ENCODE measurements at places on chromosomes 2 and 18.
A peak's percentile ranks its signal among the peaks of the same experiment; 100 is the strongest.

DNA sequence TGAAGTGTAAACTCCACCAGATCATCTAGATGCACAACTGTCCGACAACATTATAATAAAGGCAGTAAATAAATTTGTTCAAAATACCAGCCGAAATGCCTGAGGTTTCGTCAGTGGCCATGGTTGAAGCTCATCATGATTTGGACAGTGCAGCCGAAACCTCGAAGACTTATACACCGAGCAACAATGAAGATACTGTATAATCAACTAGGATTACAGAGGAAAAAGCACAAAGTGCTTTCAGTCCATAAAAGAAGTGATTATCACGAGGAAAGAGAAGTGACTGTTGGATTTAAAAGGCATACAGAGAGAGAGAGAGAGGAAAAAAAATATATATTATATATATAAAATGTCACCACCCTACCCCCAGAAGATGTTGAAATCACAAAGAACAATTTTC, 52.0 kb upstream of the GALNT3 start:
- no peak for DNase-seq
- no peak overlapping the region for H3K27ac ChIP-seq
- H3K27me3 ChIP-seq: no peaks in the 10 kb centered on the region
- no peaks in the 10 kb centered on the region for H3K4me1 ChIP-seq

- H3K27ac ChIP-seq: no peak overlapping the region
- H3K27me3 ChIP-seq: no peaks in the 10 kb centered on the region
- no peak overlapping the region for H3K4me3 ChIP-seq
- no peaks in the 10 kb centered on the region for H3K4me1 ChIP-seq
- no peaks in the 10 kb centered on the region for H3K36me3 ChIP-seq
- no peak for DNase-seq
These were observed 211.4 kb upstream of the SMIM21 start for GRCh38 chr18:75638776-75639471.

GRCh38 chr2:168499500-168499899, 43.4 kb downstream of the CERS6 start:
- no peak overlapping the region for H3K4me3 ChIP-seq
- no peak for DNase-seq
- no peaks in the 10 kb centered on the region for H3K27me3 ChIP-seq

DNA sequence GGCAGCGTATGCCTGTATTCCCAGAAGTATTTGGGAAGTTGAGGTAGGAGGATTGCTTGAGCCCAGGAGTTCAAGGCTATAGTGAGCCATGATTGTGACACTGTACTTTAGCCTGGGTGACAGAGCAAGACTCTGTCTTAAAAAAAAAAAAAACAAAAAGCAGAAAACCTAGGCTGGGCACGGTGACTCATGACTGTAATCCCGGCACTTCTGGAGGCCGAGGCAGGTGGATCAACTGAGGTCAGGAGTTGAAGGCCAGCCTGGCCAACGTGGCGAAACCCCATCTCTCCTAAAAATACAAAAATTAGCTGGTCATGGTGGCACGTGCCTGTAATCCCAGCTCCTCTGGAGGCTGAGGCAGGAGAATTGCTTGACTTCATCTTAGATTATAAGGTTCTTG, 46.4 kb downstream of the MTA3 start:
- no peak overlapping the region for H3K4me3 ChIP-seq
- H3K27ac ChIP-seq: no peak overlapping the region
- no peak for DNase-seq

- peaks cover 4% of the 10 kb centered on the region for H3K4me1 ChIP-seq
- no peak overlapping the region for H3K27ac ChIP-seq
These were observed 54.9 kb downstream of the IL1RL2 start for GRCh38 chr2:102241616-102242305.

- no peak for DNase-seq
- no peaks in the 10 kb centered on the region for H3K4me1 ChIP-seq
- H3K27me3 ChIP-seq: no peaks in the 10 kb centered on the region
- H3K36me3 ChIP-seq: no peaks in the 10 kb centered on the region
These were observed 50.6 kb upstream of the TMEFF2 start for GRCh38 chr2:192245329-192245728.

- H3K27ac ChIP-seq: no peak overlapping the region
- H3K4me1 ChIP-seq: no peaks in the 10 kb centered on the region
- no peaks in the 10 kb centered on the region for H3K27me3 ChIP-seq
- H3K4me3 ChIP-seq: no peak overlapping the region
- DNase-seq: no peak
- no peaks in the 10 kb centered on the region for H3K36me3 ChIP-seq
These were observed 223.2 kb upstream of the PIK3C3 start for GRCh38 chr18:41731884-41732283.

GRCh38 chr2:179817181-179817841, 44.1 kb downstream of the ZNF385B start:
- no peak for DNase-seq
- no peaks in the 10 kb centered on the region for H3K4me1 ChIP-seq
- H3K27me3 ChIP-seq: no peaks in the 10 kb centered on the region
- no peak overlapping the region for H3K4me3 ChIP-seq
- no peaks in the 10 kb centered on the region for H3K36me3 ChIP-seq

- no peak overlapping the region for H3K4me3 ChIP-seq
- no peak for DNase-seq
- H3K36me3 ChIP-seq: no peaks in the 10 kb centered on the region
- H3K27ac ChIP-seq: no peak overlapping the region
- no peaks in the 10 kb centered on the region for H3K4me1 ChIP-seq
- no peaks in the 10 kb centered on the region for H3K27me3 ChIP-seq
These were observed 117.1 kb downstream of the PRPF40A start for GRCh38 chr2:152600051-152600657.

DNA sequence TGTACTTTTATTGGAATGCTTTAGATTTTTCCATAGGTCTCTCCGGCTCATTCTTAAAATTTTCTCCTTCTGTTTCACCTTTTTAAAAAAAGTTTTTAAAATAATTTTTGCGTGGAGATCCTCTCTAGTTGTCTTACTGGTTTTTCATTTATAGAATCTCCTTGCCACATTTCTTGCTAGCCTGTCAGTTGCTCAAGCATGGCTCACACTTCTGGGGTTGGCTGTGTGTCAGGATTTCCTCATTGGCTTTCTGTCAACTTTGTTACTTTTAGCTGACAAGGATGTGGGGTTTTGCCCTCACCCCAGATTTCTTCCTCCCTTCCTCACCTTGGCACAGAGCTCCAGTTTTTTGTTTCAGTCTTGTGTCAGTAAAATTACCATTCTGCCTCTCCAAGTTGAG, 124.6 kb downstream of the ZNF407 start:
- DNase-seq: no peak
- no peaks in the 10 kb centered on the region for H3K4me1 ChIP-seq
- no peaks in the 10 kb centered on the region for H3K36me3 ChIP-seq
- H3K27me3 ChIP-seq: no peaks in the 10 kb centered on the region
- no peak overlapping the region for H3K27ac ChIP-seq

DNA sequence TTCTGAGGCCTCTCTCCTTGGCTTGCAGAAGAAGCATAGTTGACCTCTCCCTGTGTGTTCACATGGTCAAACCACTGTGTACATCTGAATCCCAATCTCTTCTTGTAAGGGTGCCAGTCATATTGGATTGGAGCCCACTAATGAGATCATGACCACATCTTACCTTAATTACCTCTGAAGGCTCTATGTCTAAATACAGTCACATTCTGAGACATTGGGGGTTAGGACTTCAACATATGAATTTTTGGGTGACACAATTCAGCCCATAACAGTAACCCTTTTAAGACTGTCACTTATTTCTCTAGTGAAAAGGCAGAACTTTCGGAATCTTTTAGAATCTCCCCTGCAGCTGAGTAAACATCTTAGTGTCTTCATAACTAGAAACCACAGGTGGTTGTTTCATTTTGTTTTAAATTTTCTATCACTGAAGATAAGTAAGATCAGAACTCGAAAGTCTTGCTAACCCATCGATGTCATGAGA, 33.3 kb downstream of the BMP10 start:
- no peak overlapping the region for H3K4me3 ChIP-seq
- no peak overlapping the region for H3K27ac ChIP-seq
- no peaks in the 10 kb centered on the region for H3K27me3 ChIP-seq

DNA sequence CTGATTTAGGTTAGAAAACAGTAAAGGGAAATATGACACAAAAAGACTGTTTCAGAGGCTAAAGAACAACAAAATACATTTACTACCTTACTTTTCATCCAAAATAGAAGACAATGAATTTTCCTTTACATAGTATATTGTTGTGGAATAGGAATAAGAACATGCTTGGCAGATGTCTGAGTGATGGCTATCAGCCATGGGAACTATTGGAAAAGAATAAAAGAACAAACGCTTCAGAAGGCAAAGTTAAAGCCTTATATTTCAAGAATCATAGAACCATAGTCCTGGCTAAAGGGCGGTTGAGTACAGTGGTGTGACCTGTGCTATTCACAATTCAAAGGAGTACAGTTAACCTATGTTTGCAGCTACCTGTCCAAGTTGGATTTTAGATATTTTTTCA, 73.9 kb upstream of the NRXN1 start:
- no peaks in the 10 kb centered on the region for H3K4me1 ChIP-seq
- no peak overlapping the region for H3K27ac ChIP-seq
- H3K36me3 ChIP-seq: no peaks in the 10 kb centered on the region
- no peak overlapping the region for H3K4me3 ChIP-seq
- H3K27me3 ChIP-seq: no peaks in the 10 kb centered on the region

- no peaks in the 10 kb centered on the region for H3K36me3 ChIP-seq
- no peaks in the 10 kb centered on the region for H3K27me3 ChIP-seq
- no peak overlapping the region for H3K27ac ChIP-seq
- DNase-seq: no peak
- H3K4me1 ChIP-seq: no peaks in the 10 kb centered on the region
These were observed 813.2 kb downstream of the RNF144A start for GRCh38 chr2:7730449-7730848.

GRCh38 chr18:27656167-27656778, 471.2 kb upstream of the CHST9 start:
- no peaks in the 10 kb centered on the region for H3K36me3 ChIP-seq
- DNase-seq: no peak
- peaks cover 5% of the 10 kb centered on the region for H3K27me3 ChIP-seq
- H3K27ac ChIP-seq: no peak overlapping the region
- no peaks in the 10 kb centered on the region for H3K4me1 ChIP-seq

- H3K27me3 ChIP-seq: no peaks in the 10 kb centered on the region
- H3K4me1 ChIP-seq: no peaks in the 10 kb centered on the region
- H3K4me3 ChIP-seq: no peak overlapping the region
These were observed 51.7 kb downstream of the COX7A2L start for GRCh38 chr2:42309366-42309765.

DNA sequence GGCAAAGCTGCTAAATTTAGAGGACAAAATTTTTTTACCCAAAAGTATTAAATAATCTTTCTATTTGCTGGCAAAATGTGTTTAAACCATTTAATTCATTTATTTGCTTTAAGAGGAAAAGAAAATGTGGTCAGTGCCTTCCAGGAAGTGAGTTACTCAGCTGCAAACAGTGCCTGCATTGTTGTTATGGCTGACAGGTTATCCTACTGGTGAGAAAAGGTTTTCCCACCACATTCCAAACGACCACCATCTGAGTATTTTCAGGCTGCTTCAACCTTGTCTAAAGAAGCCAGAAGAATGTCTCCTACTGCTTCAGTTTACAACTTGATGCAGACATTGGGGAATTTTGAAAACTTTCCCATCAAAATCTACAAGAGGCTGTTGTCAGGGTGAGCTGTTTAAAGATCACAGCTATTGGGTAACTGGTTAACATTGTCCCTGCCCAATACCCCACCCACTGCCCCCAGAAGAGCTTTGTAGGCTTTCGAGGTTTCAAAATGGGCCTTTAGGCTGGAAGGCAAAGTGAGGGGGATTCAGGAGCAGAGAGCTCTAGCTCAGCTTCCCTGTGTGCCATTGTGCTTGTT, 461.3 kb upstream of the FANCL start:
- H3K36me3 ChIP-seq: no peaks in the 10 kb centered on the region
- DNase-seq: no peak
- H3K27ac ChIP-seq: no peak overlapping the region
- no peaks in the 10 kb centered on the region for H3K27me3 ChIP-seq
- H3K4me1 ChIP-seq: no peaks in the 10 kb centered on the region

DNA sequence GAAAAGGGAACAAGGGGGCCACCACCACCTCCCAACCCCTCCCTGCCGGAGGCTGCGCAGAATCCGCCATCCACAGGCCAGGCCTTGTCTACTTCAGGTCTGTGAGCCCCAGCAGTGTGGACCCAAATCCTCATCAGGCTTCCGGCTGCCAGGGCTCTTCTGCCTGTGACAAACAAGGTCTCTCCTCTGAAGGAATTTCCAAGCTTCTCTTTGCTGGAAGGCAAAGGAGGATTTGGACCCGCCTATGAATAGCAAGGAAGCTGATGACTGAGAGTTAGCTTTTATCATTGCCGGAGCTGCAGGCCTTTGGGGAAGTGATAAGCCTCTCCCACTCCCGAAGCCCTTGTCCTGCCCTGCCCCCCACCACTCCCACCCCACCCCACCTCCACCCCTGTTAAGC, 93.7 kb upstream of the SH3BP4 start:
- no peaks in the 10 kb centered on the region for H3K27me3 ChIP-seq
- no peaks in the 10 kb centered on the region for H3K36me3 ChIP-seq
- H3K4me1 ChIP-seq: peaks cover 3% of the 10 kb centered on the region
- DNase-seq: no peak
- no peak overlapping the region for H3K27ac ChIP-seq
- no peak overlapping the region for H3K4me3 ChIP-seq

GRCh38 chr2:217839073-217839749, 163.6 kb downstream of the TNS1 start:
- H3K27me3 ChIP-seq: no peaks in the 10 kb centered on the region
- no peak overlapping the region for H3K4me3 ChIP-seq
- no peak overlapping the region for H3K27ac ChIP-seq
- peaks cover 32% of the 10 kb centered on the region for H3K36me3 ChIP-seq
- no peak for DNase-seq
- H3K4me1 ChIP-seq: peaks cover 25% of the 10 kb centered on the region

DNA sequence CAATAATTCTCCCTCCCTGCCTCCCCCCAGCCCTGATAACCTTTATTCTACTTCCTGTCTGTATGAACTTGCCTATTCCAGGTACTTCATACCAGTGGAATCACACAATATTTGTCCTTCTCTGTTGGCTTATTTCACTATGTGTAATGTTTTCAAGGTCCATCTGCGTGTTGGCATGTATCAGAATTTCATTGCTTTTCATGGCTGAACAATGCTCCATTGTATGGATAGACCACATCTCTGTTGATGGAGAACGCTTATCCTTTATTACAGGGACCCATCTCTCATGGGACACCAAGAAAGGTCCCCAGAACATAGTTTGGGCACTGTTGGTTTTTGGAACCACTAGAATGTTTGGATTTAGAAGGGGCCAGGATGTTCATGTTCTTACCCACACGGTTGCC, 40.2 kb downstream of the ATOH8 start:
- H3K4me1 ChIP-seq: peaks cover 26% of the 10 kb centered on the region
- no peak overlapping the region for H3K4me3 ChIP-seq
- H3K27me3 ChIP-seq: no peaks in the 10 kb centered on the region
- 0 out of 2 replicates have a peak overlapping the region, but pooled peaks have one; percentile 6 for H3K27ac ChIP-seq

DNA sequence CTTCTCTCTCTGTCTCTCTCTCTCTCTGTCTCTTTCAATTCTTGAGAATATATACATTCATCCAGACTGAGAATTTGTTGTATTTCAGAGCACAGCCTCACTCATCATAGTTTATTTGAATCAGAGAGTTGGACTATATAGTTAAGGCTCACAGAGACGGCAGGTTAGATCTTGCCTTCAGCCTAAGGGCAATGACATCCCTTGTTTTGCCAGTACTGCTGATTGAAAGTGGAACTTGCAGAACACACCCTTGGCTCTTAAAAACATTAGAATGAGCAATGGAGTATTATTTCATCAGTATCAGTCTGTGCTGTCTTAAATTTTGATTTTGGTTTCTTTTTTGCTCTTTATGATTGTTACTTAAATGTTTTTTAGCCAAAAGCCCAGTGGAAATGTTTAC, 62.0 kb upstream of the DSG1 start:
- H3K36me3 ChIP-seq: no peaks in the 10 kb centered on the region
- no peak for DNase-seq
- H3K4me3 ChIP-seq: no peak overlapping the region

GRCh38 chr2:220452561-220452960, 825.1 kb downstream of the SLC4A3 start:
- no peak overlapping the region for H3K27ac ChIP-seq
- H3K36me3 ChIP-seq: no peaks in the 10 kb centered on the region

Data from SK-N-SH (cell line).